Esophagus muscularis mucosa (tissue), 4 donors: ENCODE measurements at places on chromosomes 11 and 22. TPM values are rescaled to one million over a fixed set of nuclear protein-coding genes. Genes with fewer than 3 reads are reported as not detected.

The ELP4 gene
- total RNA-seq, result 19.4 TPM

The KRTAP5-10 gene
- total RNA-seq, result not detected

The KRTAP5-3 gene
- total RNA-seq, result not detected

The PRG2 gene
- 0.33 TPM for total RNA-seq

The RTN4RL2 gene
- 1.1 TPM for total RNA-seq

The PTH gene
- not detected for total RNA-seq

The INS gene
- not detected for total RNA-seq

The CD44 gene
- total RNA-seq, result 279 TPM

The IGSF9B gene
- 130 TPM for total RNA-seq

The MS4A3 gene
- total RNA-seq, result not detected

The SLC37A4 gene
- 5.8 TPM for total RNA-seq

The TRMU gene
- total RNA-seq, result 22.8 TPM

The KCNQ1OT1 gene
- total RNA-seq, result 1.6 TPM

The SELENOH gene
- total RNA-seq, result 78.4 TPM

The MMP1 gene
- total RNA-seq, result not detected

The OR4C12 gene
- total RNA-seq, result not detected

The CECR2 gene
- 2.1 TPM for total RNA-seq

The OR2AG1 gene
- total RNA-seq, result not detected

The TRIM34 gene
- total RNA-seq, result 5.0 TPM

The PHLDB1 gene
- 87.9 TPM for total RNA-seq

The MCAT gene
- total RNA-seq, result 15.8 TPM

The RASGRP2 gene
- 72.8 TPM for total RNA-seq

The SMIM35 gene
- not detected for total RNA-seq

The YPEL4 gene
- 0.50 TPM for total RNA-seq

The OR2D2 gene
- not detected for total RNA-seq

The CCDC87 gene
- 0.45 TPM for total RNA-seq

The RAB3IL1 gene
- 31.5 TPM for total RNA-seq

The SEZ6L gene
- 0.23 TPM for total RNA-seq

The MAPK8IP1 gene
- total RNA-seq, result 7.5 TPM

The GRM5 gene
- not detected for total RNA-seq

The ZNF215 gene
- total RNA-seq, result 0.17 TPM

The CDC42EP1 gene
- 19.9 TPM for total RNA-seq

The GGA1 gene
- 41.9 TPM for total RNA-seq

The SEC14L6 gene
- 1.4 TPM for total RNA-seq

The PATE2 gene
- not detected for total RNA-seq

The OR4C11 gene
- not detected for total RNA-seq

The CD3E gene
- total RNA-seq, result 2.8 TPM

The PARVA gene
- 181 TPM for total RNA-seq

The CARD10 gene
- total RNA-seq, result 15.3 TPM

The OR52K2 gene
- not detected for total RNA-seq

The NXPE1 gene
- total RNA-seq, result not detected

The TRIM21 gene
- total RNA-seq, result 22.0 TPM

The SF1 gene
- 221 TPM for total RNA-seq

The APOA1 gene
- not detected for total RNA-seq

The CRYBB2 gene
- not detected for total RNA-seq

The TAF6L gene
- 15.5 TPM for total RNA-seq

The UBE4A gene
- total RNA-seq, result 32.0 TPM

The MCHR1 gene
- total RNA-seq, result not detected

The MORC2 gene
- 28.8 TPM for total RNA-seq

The PRDX5 gene
- 144 TPM for total RNA-seq

The SYT9 gene
- not detected for total RNA-seq

The HBD gene
- not detected for total RNA-seq

The FIBIN gene
- 76.4 TPM for total RNA-seq

The CYTH4 gene
- 27.3 TPM for total RNA-seq

The OR8G5 gene
- 0.83 TPM for total RNA-seq

The SMC1B gene
- not detected for total RNA-seq
